NCI-H2107 (cell line): ENCODE measurements at places on chromosomes 12 and 14.

- no peak for DNase-seq
Observed at GRCh38 chr14:29853272-29853671, 74.4 kb downstream of the PRKD1 start.

DNA sequence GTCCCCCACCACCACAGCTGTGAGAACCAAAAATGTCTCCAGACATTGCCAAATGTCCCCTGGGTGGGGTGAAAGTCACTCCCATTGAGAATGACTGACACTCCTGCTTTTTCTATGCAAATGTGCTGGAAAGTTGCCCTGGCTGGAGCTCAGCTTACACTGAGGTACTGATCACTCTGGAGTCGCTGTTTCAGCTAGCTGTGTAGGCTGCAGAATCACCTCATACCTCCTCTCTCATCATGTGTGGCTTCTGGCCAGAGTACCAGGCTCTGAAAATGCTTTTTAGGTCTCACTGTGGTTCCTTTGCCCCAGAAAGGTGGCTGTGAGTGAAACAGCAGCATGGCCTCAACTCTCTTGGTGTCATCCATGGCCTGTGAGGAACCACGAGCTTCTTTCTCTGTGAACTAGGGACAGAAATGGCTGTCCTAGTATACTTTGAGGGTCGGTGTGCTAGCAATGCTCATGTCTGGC, 414.4 kb downstream of the DPF3 start:
- DNase-seq, result no peak

DNA sequence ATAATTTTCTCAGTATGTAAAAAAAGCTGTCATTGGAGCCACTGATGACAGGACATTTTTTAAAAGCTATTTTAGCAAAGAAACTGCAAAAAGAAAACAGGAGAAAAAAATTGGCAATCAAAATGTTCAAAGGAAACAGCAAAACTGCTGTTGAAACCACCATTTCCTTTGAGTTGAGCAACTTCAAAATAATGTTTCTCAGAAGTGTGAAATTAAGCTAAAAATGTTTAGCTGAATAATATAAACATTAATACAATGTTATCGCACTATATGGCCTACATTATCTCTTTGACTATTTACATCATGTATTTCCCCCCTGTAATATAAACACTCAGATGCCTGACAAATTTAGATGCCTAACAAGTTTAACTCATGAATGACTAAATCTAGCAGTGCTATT, 23.4 kb upstream of the GLIPR1 start:
- no peak for DNase-seq

GRCh38 chr14:59337141-59337611, 128.0 kb downstream of the GPR135 start:
- no peak for DNase-seq

- no peak for DNase-seq
Observed at GRCh38 chr12:40911676-40912075, 219.4 kb downstream of the CNTN1 start.

- DNase-seq, result no peak
Observed at GRCh38 chr12:113555226-113555625, 83.6 kb upstream of the LHX5 start.

- DNase-seq, result no peak
Observed at GRCh38 chr14:20834899-20835298, 32.3 kb upstream of the RNASE1 start.

- DNase-seq, result no peak
Observed at GRCh38 chr12:77689510-77690086, 141.1 kb upstream of the NAV3 start.
